CD4-positive, alpha-beta T cell (primary cell): ENCODE measurements at places on chromosomes 3 and 15. TPM values are rescaled to one million over a fixed set of nuclear protein-coding genes. Genes with fewer than 3 reads are reported as not detected.

- no peak for DNase-seq
- no peaks in the 10 kb centered on the region for H3K27me3 ChIP-seq
- no peaks in the 10 kb centered on the region for H3K4me1 ChIP-seq
- no peak overlapping the region for H3K27ac ChIP-seq
These were observed 47.4 kb upstream of the PCSK6 start for GRCh38 chr15:101536875-101537405.

Gene MEGF11
- total RNA-seq = not detected

Gene SLC6A1
- not detected for total RNA-seq

DNA sequence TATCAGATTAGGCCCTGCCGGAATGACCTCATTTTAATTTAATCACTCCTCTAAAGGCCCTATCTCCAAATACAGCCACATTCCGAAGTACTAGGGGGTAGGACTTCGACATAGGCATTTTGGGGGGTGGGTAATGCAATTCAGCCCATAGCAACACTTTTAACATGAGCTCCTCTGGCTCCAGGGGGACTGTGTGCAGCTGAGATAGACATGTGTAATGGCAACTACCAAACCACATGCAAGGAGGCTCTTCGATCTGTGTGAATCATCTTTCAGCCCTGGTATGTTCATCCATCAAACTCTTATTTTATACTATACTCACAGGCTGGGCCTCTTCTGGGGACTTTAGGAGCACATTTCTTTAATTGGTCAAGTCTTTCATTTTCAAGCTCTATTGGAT is 57.4 kb upstream of the PPARG start:
- peaks cover 3% of the 10 kb centered on the region for H3K27me3 ChIP-seq
- H3K4me1 ChIP-seq = no peaks in the 10 kb centered on the region
- no peak overlapping the region for H3K27ac ChIP-seq
- DNase-seq = no peak
- H3K36me3 ChIP-seq = no peaks in the 10 kb centered on the region

GRCh38 chr3:70383360-70383831 is 71.0 kb upstream of the MDFIC2 start:
- H3K27ac ChIP-seq = no peak overlapping the region
- H3K27me3 ChIP-seq = no peaks in the 10 kb centered on the region

DNA sequence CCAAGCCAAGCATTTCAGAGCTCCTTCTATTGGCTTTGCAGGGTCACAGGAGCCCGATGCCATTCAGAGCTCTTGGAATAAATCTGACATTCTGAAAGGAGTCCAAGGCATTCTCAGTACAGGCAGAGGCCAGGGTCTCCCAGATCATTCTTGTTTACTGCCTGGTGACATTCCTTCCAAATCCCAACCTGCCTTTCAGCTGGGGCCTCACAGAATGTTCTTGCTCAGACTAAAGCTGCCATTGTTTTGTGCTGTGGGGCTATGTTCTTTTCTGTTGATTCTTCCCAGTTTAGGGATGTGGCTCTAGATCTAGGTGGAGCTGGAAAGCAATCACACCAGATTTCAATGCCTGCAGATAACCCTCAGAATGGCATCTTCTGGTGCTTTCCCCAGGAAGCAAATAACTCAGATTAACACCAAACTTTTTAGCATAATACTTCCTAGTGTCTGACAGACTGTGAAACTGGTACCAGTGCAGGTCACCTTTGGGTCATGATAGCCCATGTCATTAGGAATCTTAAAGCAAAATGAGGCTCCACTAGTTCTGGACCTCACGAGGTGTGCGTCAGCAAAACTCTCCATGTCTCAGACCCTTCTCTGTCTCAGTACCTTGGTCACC is 166.9 kb downstream of the CHST2 start:
- DNase-seq = no peak
- H3K36me3 ChIP-seq = no peaks in the 10 kb centered on the region
- H3K27me3 ChIP-seq = no peaks in the 10 kb centered on the region
- no peaks in the 10 kb centered on the region for H3K4me1 ChIP-seq
- no peak overlapping the region for H3K4me3 ChIP-seq

DNA sequence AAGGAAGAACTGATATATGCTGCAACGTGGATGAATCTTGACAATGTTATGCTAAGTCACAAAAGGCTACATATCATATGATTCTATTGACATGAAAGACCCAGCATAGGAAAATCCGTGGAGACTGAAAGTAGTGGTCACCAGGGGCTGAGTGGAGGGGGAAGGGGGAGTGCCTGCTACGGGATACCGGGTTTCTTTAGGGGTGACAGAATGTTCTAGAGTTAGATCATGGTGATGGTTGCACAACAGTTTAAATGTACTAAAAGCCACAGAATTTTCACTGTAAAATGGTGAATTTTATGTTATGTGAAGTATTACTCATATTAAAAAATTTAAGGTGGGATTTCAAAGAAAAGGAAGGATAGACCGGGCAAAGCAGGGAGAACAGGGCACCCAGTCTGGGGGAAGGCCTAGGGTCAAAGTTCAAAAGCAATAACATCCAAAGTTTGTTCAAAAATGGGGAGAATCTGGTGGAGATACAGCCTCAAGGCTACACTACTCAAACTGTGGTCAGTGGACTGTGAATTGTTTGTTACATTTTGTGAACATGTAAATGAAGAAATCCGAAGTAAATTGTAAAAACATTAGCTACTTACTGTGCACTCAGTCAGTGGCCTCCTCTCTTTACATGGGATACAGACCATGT is 74.2 kb upstream of the FNDC3B start:
- no peak for DNase-seq
- H3K4me3 ChIP-seq = no peak overlapping the region
- H3K36me3 ChIP-seq = no peaks in the 10 kb centered on the region
- no peaks in the 10 kb centered on the region for H3K27me3 ChIP-seq

DNA sequence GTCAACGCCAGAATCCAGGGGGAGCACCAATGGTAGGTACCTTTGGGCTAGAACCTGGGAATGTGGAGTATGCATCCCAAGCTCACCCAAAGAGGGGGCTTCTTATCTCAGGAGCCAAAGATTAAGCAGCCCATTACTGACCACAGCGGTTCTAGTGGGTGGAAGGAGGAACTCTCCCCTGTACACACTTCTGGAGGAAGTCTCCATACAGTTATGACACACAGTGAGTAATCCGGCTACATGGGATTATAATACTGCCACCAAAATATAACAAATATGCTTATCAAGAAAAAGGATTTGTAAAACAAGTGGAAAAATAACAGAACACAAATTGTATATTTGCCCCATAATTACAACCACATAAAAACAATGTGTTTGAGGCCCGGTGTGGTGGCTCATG is 8.4 kb downstream of the MYO1E start:
- H3K27ac ChIP-seq = no peak overlapping the region
- H3K4me1 ChIP-seq = no peaks in the 10 kb centered on the region
- no peak for DNase-seq
- no peaks in the 10 kb centered on the region for H3K36me3 ChIP-seq
- H3K27me3 ChIP-seq = no peaks in the 10 kb centered on the region
- H3K4me3 ChIP-seq = no peak overlapping the region

DNA sequence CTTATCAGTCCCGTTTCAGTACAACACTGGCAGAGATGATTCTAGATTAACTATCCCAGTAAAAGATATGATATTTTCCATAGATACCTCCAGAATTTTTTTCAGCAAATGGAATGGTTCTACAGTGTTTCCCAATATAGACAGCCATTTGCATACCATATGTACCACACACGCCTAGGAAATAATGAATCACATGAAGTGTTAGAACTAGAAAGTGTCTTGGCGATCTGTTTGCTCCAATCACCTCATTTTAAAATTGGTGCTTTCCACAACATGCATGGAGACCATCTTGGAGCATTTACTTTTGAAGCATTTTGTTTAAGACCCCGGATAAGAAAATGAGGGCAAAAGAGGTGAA is 2.0 kb downstream of the C2CD4A start:
- peaks cover 14% of the 10 kb centered on the region for H3K27me3 ChIP-seq
- H3K4me3 ChIP-seq = peak overlapping the region; percentile 10
- no peak overlapping the region for H3K27ac ChIP-seq

GRCh38 chr3:122993124-122993978 is 34.2 kb downstream of the SEMA5B start:
- no peaks in the 10 kb centered on the region for H3K36me3 ChIP-seq
- H3K4me1 ChIP-seq = no peaks in the 10 kb centered on the region
- no peak for DNase-seq
- H3K4me3 ChIP-seq = no peak overlapping the region
- peaks cover 18% of the 10 kb centered on the region for H3K27me3 ChIP-seq

Gene CHD2
- total RNA-seq = 615 TPM

DNA sequence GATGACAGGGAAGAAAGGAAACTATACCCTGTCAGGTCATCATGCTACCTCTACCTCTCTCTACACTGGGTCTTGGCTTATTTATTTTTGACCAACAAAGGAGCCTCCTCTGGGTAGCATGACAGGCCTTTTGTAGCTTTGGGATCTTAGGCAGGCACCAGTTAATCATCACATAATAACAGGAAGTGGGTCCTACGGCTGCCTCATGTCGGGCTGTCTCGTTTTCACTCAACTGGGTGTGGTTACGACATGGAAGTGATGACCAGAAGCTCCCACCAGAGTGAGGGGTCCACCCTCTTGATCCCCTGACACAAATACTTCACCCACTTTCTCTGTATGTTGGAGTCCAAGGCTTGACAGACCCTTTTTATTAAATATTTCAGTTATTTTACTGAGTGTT is 105.3 kb downstream of the CD47 start:
- H3K4me3 ChIP-seq = no peak overlapping the region
- no peak overlapping the region for H3K27ac ChIP-seq
- H3K36me3 ChIP-seq = no peaks in the 10 kb centered on the region

Gene CTXN2
- total RNA-seq = not detected

DNA sequence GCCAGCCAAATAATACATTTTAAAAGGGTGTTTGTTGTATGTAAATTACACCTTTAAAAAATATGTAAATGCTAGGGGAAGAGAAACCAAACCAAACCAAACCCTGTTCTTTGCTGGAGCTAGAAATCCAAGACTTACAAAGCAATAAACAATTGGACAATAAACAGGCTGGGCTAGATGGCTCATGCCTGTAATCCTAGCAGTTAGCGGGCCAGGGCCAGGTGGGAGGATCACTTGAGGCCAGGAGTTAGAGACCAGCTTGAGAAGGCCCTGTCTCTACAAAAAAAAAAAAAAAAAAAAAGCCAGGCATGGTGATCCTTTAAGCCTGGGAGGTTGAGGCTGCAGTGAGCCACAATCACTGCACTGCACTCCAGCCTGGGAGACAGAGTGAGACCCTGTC is 12.5 kb downstream of the STOML1 start:
- H3K27me3 ChIP-seq = peaks cover 3% of the 10 kb centered on the region
- no peak overlapping the region for H3K4me3 ChIP-seq
- H3K36me3 ChIP-seq = no peaks in the 10 kb centered on the region

Gene GCSAM
- total RNA-seq = 6.8 TPM

Gene LINGO1
- not detected for total RNA-seq

GRCh38 chr3:57080171-57080570 is 19.7 kb downstream of the SPATA12 start:
- no peak for DNase-seq
- H3K36me3 ChIP-seq = no peaks in the 10 kb centered on the region
- peaks cover 55% of the 10 kb centered on the region for H3K27me3 ChIP-seq
- no peak overlapping the region for H3K4me3 ChIP-seq

DNA sequence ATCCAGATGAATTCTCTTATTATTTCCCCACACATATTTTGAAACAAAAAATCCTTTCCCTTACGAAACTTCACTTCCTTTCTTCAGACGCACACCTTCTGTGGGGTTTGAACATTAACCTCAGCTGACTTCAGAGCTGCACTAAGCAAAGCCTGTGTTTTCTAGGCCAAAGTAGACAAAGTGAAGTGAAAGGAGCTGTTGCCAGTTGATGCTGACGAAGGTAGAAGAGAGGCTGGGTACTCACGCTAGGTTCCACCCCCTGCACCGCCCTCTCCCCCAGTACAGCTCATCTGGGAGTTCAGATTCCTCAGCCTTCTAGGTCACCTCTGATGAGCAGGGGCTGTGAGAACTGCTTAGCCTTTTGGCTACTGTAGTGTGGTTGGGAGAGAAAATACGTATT is 24.1 kb downstream of the DUT start:
- H3K27ac ChIP-seq = no peak overlapping the region
- DNase-seq = no peak
- no peaks in the 10 kb centered on the region for H3K36me3 ChIP-seq
- H3K4me1 ChIP-seq = no peaks in the 10 kb centered on the region
- H3K4me3 ChIP-seq = no peak overlapping the region
